ENCODE measurements at places on chromosomes 1 and 21. TPM values are rescaled to one million over a fixed set of nuclear protein-coding genes. Genes with fewer than 3 reads are reported as not detected.

The ODF2L gene
- 5.1 TPM for total RNA-seq

The KLHDC7A gene
- not detected for total RNA-seq

The ZNF678 gene
- 3.0 TPM for total RNA-seq

The ZNF691 gene
- total RNA-seq, result 7.7 TPM

The CCDC185 gene
- not detected for total RNA-seq

The CA6 gene
- 0.19 TPM for total RNA-seq

The HJV gene
- total RNA-seq, result 71.0 TPM

The ADGRL4 gene
- total RNA-seq, result 25.3 TPM

The RGS8 gene
- total RNA-seq, result not detected

The GPA33 gene
- total RNA-seq, result 0.62 TPM

The FCRL4 gene
- total RNA-seq, result not detected

The SLC44A3 gene
- 6.5 TPM for total RNA-seq

The AMY1C gene
- not detected for total RNA-seq

The RXFP4 gene
- total RNA-seq, result not detected

The CD46 gene
- total RNA-seq, result 95.7 TPM

The TPM3 gene
- 102 TPM for total RNA-seq

The SGIP1 gene
- 3.5 TPM for total RNA-seq

The SCAMP3 gene
- 55.4 TPM for total RNA-seq

The S1PR1 gene
- total RNA-seq, result 58.5 TPM

The TDRD10 gene
- 2.2 TPM for total RNA-seq

The FCRL6 gene
- total RNA-seq, result 0.57 TPM

The SMG7 gene
- total RNA-seq, result 45.5 TPM

The NOTCH2NLA gene
- total RNA-seq, result 6.6 TPM

The KRTAP21-2 gene
- total RNA-seq, result not detected

The NBL1 gene
- total RNA-seq, result 55.0 TPM

The NPPA gene
- 8.2 TPM for total RNA-seq

The ERRFI1 gene
- 12.8 TPM for total RNA-seq

The OR10J1 gene
- not detected for total RNA-seq

The SYT11 gene
- 9.2 TPM for total RNA-seq

The CYP4B1 gene
- 19.6 TPM for total RNA-seq

The DNAI4 gene
- 14.3 TPM for total RNA-seq

The CD52 gene
- 6.5 TPM for total RNA-seq
